ENCODE measurements at places on chromosomes 4 and X.

DNA sequence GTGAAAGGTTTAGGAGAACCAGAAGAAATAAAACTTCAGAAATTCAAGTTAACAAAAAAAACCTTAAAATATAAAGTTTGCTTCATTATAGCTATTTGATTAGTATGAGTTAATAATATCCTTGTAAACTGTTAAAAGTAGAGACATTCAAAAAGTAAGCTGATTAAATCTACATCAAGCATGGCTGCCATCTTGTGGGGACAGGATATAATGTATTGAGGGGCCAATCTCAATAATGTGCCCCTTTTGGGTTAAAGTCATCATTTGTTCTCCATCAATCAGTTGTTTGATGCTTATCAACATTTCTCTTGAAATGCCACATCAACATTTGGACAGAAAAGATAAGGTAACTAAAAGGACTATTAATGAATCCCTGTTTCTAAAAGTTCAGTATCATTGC is 4.6 kb upstream of the GRID2 start:
- DNase-seq, result no peak

GRCh38 chrX:39678914-39679313 is 418.8 kb downstream of the BCOR start:
- no peak for DNase-seq

DNA sequence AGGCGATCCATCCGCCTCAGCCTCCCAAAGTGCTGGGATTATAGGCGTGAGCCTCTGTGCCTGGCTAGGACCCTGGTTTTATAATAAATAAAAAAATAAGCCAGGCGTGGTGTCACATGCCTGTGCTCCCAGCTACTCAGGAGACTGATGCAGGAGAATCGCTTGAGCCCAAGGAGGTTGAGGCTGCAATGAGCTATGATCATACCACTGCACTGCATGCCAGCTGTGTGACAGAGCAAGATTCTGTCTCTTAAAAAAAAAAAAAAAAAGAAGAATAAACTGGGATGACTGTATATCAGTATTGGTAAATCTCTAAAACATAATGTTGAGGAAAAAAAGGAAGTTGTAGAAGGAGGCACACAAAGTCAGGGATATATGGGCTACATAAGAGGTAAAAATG is 45.7 kb upstream of the SLC34A2 start:
- DNase-seq, result no peak

GRCh38 chrX:79572566-79572965 is 205.4 kb upstream of the ITM2A start:
- DNase-seq, result no peak

- DNase-seq, result no peak
Observed at GRCh38 chrX:40863671-40864070, 128.3 kb upstream of the MED14 start.

DNA sequence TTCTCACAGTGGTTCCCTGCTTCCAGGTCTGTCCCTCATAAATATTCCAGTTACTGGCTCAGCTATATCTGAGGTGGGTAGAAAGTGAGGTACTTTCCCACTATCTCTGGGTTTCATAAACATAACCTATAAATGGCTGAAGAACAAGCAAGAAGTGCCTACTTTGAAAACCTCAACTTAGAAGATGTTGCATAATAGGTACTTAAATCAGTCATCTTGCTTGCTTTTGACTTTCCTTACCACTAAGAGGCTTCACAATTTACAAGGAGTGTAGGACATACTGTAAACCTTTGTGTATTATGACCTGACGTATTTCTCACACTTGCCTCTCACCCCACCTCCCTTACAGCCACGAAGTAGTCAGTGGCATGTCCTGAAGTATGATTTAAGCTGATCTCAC is 145.9 kb downstream of the PCDH19 start:
- no peak for DNase-seq

DNA sequence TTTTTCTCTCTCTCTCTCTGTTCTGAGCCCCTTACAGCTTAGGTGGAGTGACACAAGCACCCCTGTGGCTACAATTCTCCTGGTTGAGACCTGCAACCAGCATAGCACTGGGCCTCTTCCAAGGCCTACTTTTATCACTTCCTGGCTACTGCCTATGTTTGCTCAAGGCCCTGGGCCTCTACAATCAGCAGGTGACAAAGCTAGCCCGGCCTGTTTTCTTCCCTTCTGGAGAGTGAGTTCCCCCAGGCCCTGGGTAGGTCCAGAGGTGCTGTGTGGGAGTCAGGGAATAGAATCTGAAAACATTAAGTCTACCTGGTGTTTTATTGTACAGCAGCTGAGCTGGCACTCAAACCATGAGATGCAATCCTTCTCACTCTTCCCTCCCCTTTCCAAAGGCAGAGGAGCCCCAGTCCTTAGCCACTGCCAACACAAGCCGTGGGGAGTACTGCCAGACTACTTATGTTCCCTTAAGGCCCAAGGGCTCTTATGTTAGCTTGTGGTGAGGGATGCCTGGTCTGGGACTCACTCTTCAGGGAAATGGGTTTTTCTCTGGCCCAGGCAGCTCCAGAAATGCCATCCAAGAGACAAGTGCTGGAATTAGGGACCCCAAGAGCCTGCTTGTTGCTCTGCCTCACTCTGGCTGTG is 23.8 kb upstream of the MAGEC3 start:
- no peak for DNase-seq

- no peak for DNase-seq
Observed at GRCh38 chr4:22881411-22881810, 188.7 kb downstream of the GBA3 start.

DNA sequence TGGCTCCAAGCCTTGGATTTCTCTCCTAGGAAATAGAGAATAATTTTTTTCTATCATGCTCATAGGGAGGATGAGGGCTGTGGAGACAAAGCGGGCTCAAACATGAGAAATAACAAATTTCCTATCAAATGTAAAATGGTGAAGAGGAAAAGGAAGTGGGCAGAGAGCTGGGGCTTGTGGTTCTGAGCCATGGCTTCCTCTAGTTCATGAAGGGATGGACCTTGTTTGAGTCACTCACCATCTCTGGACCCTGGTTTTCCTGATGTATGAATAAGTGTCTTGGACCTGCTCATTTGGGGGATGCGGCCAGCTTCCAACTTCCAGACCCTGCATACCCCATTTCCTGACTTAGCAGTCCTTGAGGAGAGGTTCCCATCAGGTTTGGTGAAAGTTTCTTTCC is 63.0 kb downstream of the MSX1 start:
- DNase-seq, result no peak

DNA sequence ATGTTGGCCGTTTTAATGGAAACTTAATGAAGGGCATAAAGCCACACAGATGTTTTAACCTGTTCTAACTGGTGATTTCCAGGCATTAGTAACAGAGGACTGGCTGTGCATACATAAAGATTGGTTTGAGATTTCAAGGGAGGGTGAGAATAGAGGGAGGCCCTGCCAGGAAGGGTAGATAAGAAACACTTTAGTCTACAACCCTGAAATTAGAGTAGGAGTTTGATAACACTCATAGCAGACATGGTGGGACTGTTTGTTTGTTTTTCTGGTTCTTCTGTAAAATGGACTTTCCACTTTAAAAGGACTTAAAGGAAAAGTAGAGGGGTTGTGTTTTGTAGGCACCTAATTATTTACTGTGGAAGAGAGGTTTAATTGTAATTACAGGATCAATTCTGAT is 16.2 kb downstream of the SLC4A4 start:
- DNase-seq, result no peak

DNA sequence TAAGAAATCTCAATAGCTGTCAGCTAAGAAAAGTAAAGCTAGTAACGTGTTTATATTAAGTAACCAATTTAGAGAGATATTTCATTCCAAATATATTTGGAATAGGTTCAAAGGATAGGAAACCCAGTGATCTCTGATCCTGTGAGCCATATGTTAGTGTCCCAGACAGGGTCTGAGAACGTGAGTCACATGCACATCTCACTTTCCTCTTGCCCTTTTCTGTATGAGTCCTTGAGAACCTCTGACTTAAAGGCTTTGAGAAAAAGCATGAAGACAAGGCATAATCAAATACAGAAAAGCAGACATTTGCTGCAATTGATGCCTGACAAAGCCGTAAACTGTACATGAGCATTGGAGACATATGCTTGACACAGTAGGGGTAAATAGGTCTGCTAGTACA is 655.1 kb upstream of the ADGRL3 start:
- DNase-seq, result no peak

DNA sequence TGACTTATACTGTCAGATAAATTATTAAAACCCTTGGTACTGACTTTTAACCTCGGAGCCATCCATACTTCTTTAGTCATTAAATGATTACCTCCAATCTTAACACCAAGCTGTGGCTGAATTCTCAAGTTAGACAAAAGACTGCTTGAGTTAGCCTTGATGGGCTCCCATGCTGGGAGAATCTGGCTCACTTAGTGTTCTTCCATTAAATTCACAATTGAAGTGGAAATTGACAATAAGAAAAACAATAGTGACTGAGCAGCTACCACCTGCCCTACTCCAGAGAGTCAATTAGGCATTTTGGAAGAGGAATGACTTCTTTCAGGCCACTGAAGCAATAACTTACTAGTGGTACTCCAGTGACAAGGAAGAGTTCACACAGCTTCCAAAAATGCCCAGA is 503.0 kb upstream of the CPXCR1 start:
- DNase-seq, result no peak

DNA sequence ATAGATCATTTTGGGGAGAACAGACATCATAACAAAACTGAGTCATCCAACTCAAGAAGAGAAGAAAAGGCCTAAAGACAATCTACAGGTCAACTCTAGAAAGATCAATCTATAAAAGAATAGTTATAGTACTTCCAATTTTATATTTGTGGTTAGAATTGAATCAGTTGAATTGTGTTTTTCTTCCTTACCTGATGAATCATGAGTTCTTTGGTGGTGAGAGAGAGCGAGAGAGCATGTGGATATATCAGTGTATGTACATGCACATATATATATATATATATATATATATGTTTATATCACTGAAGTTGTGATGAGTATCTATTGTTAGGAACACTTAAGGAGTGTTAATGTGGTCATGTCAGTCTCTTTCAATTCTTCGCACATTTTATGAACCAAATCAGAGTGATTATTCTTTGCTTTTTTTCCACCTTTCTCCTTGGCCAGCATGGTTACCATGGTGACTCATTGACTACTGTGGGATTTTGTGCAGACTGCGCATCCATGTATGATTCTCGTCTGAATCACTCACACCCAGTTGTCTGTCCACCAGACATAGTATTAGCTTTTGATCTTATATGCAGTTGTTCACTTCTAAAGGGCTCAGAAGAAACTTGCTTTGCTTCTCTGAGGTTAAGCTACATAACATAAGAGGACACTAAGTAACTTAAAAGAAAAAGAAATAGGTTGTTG is 90.4 kb upstream of the RAB40AL start:
- no peak for DNase-seq

- DNase-seq, result no peak
Observed at GRCh38 chr4:4248885-4249203, 821 bp upstream of the TMEM128 start.

- DNase-seq, result no peak
Observed at GRCh38 chrX:69320116-69320515, 154.9 kb upstream of the PJA1 start.

DNA sequence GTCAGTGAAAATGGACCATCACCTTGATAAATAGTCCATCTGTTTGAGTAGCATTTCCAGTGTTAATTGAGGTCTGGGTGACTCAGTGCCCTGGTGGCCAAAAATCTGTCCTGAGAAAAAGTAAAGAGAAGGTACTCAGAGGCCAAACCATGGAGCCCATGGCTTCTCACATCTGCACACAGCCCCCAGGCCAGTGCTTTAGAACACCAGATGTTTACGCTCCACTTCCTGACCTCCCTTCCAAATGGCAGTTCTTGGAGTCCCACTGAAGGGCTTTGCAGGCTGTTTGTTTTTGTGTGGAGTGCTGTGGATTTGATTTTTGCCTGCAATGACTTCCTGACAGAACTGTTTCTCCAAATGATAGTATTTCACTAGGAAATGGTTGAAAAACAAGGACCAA is 60.2 kb upstream of the GPC4 start:
- DNase-seq, result no peak

DNA sequence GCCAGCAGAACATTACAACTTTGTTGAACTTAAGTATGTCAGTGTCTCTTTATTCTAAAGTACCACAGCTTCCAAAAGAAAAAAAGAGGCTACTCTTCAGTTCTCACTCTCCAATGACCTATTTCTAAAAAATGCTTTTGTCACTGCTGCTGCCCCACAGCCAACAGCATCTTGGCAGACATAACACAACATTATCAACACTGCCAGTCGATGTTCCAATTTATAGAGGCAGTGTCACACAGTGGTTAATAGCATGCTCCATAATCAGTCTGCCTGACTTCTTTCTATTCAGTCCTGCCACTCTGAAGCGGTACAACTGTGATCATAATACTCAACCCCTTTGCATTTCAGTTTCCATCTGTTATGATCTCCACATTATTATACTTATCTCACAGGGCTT is 69.2 kb downstream of the PLS3 start:
- no peak for DNase-seq

DNA sequence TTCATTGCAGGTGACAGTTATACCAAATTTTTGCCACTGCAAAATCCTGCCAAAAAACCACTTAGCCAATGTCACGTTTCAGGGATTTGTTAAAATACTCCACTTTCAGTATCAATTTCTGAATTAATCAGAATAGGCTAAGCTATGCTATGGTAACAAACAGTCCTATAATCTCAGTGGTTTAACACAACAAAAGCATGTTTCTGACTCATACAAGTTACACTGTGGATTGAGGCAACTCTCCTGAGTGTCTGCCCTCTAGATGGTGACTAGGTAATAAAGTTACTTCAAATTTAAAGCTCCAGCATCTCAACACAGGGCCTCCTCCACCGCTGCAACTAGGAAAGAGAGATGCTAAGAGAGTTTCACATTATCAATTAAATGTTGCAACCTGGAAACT is 23.0 kb upstream of the RADX start:
- DNase-seq, result no peak

GRCh38 chr4:83125738-83126141 is 11.2 kb upstream of the PLAC8 start:
- DNase-seq, result no peak

- no peak for DNase-seq
Observed at GRCh38 chr4:123767806-123768205, 371.2 kb downstream of the SPRY1 start.

DNA sequence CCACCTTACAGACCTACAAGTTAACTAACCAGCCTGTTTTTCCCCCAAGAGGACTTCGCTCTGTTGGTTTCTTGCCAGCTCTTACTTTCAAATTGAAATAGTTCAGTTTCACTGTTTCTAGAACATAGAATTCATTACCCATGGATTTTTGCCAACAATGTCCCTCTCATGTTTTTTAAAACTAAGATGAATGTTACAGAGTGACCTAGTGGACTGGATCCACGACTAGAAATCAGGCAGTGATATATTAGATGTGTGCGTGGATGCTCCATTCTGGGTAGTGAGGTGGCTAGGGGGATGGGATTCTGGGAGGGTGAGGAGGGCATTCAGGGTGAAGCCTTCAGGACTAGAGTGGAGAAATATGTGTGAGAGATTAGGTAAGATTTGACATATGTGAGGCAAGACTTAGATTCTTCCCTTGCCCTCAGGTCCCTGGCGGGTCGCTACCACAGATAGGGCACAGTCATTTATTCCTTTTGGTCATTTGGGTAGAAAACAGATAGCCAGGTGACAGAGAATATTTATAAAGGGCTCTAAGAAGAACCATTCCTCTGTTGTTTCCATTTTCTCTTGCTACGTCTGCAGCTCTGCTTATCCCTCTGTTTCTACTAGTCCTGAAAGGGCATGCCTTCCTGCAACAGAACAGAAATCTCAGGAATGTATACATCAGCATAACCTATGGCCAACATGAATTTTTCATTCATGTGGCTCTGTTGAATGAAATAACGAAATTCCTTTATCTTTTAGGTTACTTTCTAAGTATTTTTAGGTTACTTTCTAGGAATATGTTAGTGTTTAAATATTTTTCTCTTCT is 15.4 kb upstream of the JADE1 start:
- no peak for DNase-seq

- DNase-seq, result no peak
Observed at GRCh38 chr4:79181190-79181589, 144.7 kb downstream of the NAA11 start.
